Mesenchymal stem cell (in vitro differentiated cells and primary cell): ENCODE measurements at places on chromosomes 2 and 18.

DNA sequence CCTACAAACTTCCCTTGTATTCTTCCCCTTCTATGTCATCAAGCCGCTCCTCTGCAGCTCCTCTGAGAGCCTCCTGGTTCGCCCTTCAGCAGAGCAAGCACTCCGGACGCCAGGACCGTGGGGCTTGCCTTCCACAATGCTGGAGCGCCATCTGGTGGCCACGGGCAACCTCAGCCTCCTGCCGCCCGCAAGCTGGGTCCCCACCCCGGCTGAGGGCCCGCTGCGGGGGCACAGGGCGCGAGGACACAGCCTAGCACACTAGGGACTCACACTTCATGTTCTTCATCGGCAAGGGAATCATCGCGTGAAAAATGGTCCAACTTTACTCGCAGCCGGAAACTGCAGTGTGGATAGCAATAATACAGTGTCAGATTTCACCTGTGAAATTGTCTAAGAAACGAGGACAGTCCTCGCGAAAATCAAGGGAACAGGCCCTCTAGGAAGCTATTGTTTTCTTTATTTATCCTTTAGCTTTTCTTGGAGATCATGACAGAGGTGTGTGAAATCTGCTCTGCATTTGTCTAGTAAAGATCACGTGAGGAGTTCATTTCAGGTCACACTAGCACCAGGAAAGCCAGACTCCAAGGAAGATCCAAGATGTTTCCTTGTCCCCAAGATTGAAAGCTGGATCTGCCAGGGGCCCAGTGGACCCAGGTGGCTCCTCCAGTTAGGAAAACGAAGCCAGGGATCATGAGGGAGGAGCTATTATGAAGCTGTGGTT is 5.8 kb downstream of the PRLH start:
- H3K4me3 ChIP-seq: peak overlapping the region; percentile 58
- DNase-seq: peak; percentile 88
- H3K27ac ChIP-seq: no peak overlapping the region
- H3K27me3 ChIP-seq: peaks cover 10% of the 10 kb centered on the region

DNA sequence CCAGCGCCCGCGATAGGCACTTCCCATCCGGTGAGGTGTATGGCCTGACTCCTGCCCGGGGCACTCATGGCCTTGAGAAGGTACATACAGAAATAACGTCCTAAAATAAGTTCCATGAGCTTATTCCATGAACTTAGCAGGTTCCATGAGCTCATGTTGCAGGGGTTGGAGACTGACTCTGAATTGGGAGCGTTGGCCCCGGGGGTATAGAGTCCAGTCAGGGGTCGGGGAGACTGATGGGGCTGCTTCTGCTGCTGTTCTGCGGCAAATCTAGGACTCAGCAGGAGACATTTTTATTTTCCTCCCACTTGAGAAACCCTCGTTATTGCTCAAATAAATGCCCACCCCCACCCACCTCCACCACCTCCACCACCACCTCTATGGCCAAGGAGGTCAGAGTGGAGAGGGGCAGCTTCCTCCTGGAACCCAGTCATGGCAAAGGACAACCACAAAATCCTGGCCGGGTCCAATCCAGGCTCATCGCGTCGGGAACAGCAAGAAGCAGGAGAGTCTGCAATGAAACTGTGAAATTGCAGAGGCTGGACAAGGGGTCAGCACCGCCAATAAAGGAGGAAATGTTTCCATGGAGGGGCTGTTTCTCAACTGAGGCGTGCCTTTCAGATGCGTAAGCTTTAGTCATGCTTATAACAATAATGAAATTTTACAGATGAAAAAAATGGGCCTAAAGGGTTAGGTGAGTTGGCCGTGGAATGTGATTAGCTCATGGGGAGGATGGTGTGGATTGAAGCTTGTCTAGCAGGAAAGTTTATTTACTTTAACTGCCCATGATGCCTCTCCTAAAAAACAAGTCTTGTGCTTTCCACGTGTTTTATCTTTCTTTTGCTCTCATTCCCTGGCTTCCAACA is 136.6 kb upstream of the ALKAL2 start:
- peaks cover 16% of the 10 kb centered on the region for H3K4me1 ChIP-seq
- no peak for DNase-seq
- H3K27ac ChIP-seq: peak overlapping the region; percentile 81
- no peaks in the 10 kb centered on the region for H3K36me3 ChIP-seq
- H3K27me3 ChIP-seq: no peaks in the 10 kb centered on the region

- H3K4me1 ChIP-seq: peaks cover 26% of the 10 kb centered on the region
- H3K27ac ChIP-seq: peak overlapping the region; percentile 82
- DNase-seq: peak; percentile 81
- H3K4me3 ChIP-seq: no peak overlapping the region
- H3K36me3 ChIP-seq: no peaks in the 10 kb centered on the region
- H3K27me3 ChIP-seq: no peaks in the 10 kb centered on the region
These were observed 89.0 kb upstream of the PPP1CB start for GRCh38 chr2:28662468-28663181.

DNA sequence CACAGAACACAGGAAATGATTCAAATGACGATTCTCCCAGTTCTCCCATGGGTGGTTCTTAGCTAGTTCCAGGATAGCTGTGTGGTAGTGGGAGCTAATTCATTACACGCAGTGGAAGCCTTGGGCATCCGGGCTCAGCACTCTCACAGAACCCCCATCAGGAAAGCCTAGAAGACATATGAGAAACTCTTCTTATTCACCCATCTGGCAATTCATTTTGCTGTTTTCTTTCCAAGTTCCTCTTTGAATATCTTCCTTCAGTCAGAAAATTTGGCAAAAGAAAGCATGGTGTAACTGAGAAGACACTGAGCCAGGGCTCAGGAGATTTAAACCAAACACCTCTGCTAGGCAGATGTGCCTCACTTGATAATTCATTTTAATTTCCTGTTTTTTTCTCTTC is 85.2 kb upstream of the FN1 start:
- no peak overlapping the region for H3K4me3 ChIP-seq
- no peaks in the 10 kb centered on the region for H3K4me1 ChIP-seq
- no peak overlapping the region for H3K27ac ChIP-seq
- no peak for DNase-seq
- H3K27me3 ChIP-seq: no peaks in the 10 kb centered on the region

GRCh38 chr2:240448387-240449274 is 13.2 kb downstream of the GPC1 start:
- H3K27me3 ChIP-seq: no peaks in the 10 kb centered on the region
- DNase-seq: no peak
- no peak overlapping the region for H3K27ac ChIP-seq
- no peak overlapping the region for H3K4me3 ChIP-seq
- peaks cover 30% of the 10 kb centered on the region for H3K4me1 ChIP-seq

GRCh38 chr2:239955087-239955988 is 69.8 kb downstream of the NDUFA10 start:
- no peak overlapping the region for H3K27ac ChIP-seq
- no peak overlapping the region for H3K4me3 ChIP-seq
- no peaks in the 10 kb centered on the region for H3K27me3 ChIP-seq
- peaks cover 6% of the 10 kb centered on the region for H3K4me1 ChIP-seq
- peaks cover 31% of the 10 kb centered on the region for H3K36me3 ChIP-seq

DNA sequence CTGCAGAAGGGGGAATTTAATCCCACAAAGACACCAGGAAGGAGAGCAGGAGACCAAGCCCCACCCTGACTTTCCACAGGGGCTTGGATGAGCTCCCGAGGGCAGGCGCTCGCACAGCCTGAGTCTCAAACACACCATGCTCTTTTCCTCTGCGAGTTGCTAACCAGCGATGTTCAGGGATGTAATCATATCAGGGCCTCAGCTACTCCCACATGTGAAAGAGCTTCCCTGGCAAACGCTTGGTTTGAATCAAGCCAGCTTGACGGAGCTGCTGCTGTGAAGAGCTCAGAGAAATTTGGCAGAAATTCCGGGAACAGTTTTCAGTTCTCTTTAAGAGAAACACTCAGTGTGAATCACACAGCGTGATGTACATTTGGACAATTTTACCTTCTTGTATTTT is 385.8 kb downstream of the GALR1 start:
- no peaks in the 10 kb centered on the region for H3K4me1 ChIP-seq
- no peak for DNase-seq
- peak overlapping the region; percentile 50 for H3K4me3 ChIP-seq
- H3K27me3 ChIP-seq: no peaks in the 10 kb centered on the region
- no peaks in the 10 kb centered on the region for H3K36me3 ChIP-seq

GRCh38 chr2:215828528-215829184 is 184.7 kb downstream of the MREG start:
- peaks cover 9% of the 10 kb centered on the region for H3K4me1 ChIP-seq
- no peaks in the 10 kb centered on the region for H3K27me3 ChIP-seq
- no peak overlapping the region for H3K27ac ChIP-seq
- peak; percentile 53 for DNase-seq
- H3K36me3 ChIP-seq: no peaks in the 10 kb centered on the region

GRCh38 chr2:197103363-197103762 is 176.9 kb upstream of the PGAP1 start:
- H3K36me3 ChIP-seq: no peaks in the 10 kb centered on the region
- H3K4me1 ChIP-seq: no peaks in the 10 kb centered on the region
- H3K27me3 ChIP-seq: no peaks in the 10 kb centered on the region
- H3K27ac ChIP-seq: no peak overlapping the region
- no peak overlapping the region for H3K4me3 ChIP-seq

DNA sequence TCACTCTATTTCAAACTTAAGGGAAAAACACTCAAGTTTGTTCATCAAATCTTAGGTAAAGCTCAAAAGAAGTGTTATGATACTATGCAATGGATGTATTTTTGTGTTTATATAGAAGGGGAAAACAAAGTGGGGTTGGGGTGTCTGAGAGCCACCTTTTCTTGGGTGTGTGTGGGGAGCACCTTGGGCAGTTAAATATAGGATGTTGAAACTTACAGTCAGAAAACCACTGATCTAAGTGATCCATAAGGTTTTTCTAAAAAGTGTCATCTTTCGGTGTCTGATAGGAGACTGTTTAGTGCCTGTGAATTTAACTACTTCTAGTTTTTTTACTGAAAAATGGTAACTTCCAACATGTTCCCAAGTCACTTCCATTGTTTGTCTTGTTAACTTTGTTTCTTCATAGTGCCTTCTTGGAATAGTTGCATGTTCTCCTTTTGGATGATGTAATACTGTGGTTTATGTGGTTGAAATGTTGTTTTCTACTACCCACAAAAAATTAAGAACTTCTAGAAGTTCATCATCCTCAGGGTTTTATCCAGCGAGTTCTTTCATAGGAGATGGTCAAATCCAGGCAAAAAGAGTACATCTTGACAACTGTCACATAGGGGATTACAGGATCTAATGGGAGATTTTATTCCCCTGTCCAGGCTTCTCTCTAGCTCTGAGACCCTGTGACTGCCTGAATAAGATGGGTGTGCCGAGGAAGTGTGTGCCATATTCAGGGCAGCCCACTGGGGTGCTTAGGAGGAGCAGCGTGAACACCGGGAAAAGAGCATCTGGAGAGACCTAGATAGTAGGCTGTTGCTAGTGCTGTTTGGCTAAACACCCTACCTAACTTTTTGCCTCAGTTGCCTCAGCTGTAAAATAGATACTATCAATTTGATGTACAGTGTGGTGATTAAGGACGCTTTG is 46.2 kb downstream of the CAB39 start:
- H3K27me3 ChIP-seq: no peaks in the 10 kb centered on the region
- H3K4me1 ChIP-seq: peaks cover 19% of the 10 kb centered on the region
- no peak overlapping the region for H3K4me3 ChIP-seq
- H3K27ac ChIP-seq: peak overlapping the region; percentile 21
- H3K36me3 ChIP-seq: peaks cover 42% of the 10 kb centered on the region

DNA sequence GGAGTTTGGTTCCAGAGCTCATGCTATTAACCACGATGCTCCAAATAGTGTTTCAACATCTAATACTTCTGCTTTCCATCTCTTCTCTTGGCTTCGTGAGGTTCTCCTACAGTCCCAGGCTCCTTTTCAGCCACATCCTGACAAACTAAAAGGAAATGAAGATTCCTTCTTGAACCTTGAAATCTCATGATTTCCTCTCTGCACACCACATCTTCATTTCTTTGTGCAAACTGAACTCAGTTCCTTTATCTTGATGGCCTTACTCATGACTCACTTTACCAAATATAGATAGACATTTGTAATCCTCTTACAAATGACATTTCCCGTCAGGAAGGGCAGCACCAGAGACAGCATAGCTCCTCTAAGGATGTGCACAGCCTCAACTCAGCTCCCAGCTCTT is 50.0 kb upstream of the ITGA4 start:
- H3K36me3 ChIP-seq: no peaks in the 10 kb centered on the region
- H3K27ac ChIP-seq: no peak overlapping the region
- H3K27me3 ChIP-seq: no peaks in the 10 kb centered on the region
- H3K4me1 ChIP-seq: peaks cover 8% of the 10 kb centered on the region
- peak; percentile 65 for DNase-seq

DNA sequence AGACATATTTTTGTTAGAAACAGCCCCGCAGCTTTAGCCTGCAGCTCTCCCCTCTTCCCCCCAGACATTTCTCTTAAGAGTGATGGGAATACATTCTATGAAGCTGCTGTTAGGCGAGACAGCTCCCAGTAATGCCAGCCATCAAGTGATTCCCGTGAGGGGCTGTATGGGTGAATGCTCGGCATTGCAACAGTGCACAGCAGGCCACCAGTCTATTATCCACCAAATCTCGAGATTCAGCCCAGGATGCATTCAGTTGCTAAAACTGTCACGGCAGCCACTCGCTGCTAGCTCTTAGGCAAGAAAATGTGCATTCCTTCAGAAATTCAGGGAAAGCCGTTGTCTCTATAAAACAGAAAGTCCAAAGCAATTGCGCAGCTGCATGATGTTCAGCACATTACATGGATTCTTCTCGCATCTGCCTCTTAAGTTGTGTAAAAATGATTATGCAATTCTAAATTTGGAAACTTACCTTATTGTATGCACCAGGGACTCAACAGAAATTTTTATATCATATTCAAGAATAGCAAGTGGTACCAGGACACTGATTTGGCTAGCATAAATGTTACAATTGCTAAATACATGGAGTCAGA is 211.3 kb upstream of the ARL4C start:
- no peak overlapping the region for H3K27ac ChIP-seq
- H3K36me3 ChIP-seq: no peaks in the 10 kb centered on the region
- H3K4me1 ChIP-seq: peaks cover 2% of the 10 kb centered on the region
- no peaks in the 10 kb centered on the region for H3K27me3 ChIP-seq

DNA sequence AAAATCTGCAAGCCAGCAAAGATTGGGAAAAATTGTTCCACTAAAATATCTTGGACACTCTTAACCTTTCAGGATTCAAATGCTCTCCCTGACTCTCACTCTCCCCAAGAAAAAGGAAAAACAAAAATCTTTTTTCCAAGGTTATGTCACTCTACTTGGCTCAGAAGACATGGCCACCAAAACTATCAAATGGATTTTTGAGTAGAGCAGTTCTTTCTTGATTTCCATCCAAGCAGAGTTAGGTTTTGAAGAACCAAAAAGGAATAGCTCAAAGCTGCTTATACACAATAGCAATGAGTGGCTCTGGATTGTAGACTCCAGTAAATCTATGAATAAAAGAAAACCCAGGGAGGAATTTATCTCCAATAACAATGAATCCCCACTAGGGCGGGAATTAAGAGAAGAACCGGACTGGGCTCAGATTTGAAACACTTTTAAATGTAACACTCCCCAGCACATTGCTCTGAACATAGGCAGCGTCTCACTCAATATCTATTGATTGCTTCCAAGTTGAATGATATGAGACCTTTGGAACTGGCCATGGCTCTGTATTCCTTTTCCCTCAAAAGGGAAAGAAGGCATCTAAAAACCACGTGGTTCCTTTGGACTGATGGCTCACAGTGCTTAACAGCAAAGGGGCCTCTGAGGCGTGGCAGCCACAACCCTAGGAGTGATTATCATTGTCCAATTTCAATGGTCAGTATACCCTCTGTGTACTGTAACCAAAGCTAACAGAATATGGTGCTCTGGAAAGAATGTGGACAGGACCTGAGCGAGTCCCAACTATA is 68.3 kb downstream of the SPRED2 start:
- H3K4me1 ChIP-seq: peaks cover 12% of the 10 kb centered on the region
- no peak for DNase-seq
- H3K4me3 ChIP-seq: peak overlapping the region; percentile 76
- no peak overlapping the region for H3K27ac ChIP-seq

GRCh38 chr18:55261253-55261652 is 302.0 kb upstream of the CCDC68 start:
- H3K4me3 ChIP-seq: no peak overlapping the region
- peaks cover 97% of the 10 kb centered on the region for H3K36me3 ChIP-seq
- DNase-seq: no peak
- no peaks in the 10 kb centered on the region for H3K4me1 ChIP-seq
- no peaks in the 10 kb centered on the region for H3K27me3 ChIP-seq
